PC-3 (cell line): ENCODE measurements at places on chromosomes 1 and 21.

- H3K27ac ChIP-seq = no peak overlapping the region
- peak; percentile 91 for DNase-seq
- H3K4me3 ChIP-seq = no peak overlapping the region
- H3K36me3 ChIP-seq = no peaks in the 10 kb centered on the region
- H3K27me3 ChIP-seq = peaks cover 56% of the 10 kb centered on the region
- peaks cover 9% of the 10 kb centered on the region for H3K4me1 ChIP-seq
Measured at GRCh38 chr1:206766251-206766856, 4.2 kb upstream of the IL19 start.

- no peak overlapping the region for H3K27ac ChIP-seq
- no peak overlapping the region for H3K4me3 ChIP-seq
- H3K4me1 ChIP-seq = no peaks in the 10 kb centered on the region
- no peaks in the 10 kb centered on the region for H3K36me3 ChIP-seq
Measured at GRCh38 chr1:214075999-214076707, 88.4 kb downstream of the PROX1 start.

- no peaks in the 10 kb centered on the region for H3K27me3 ChIP-seq
- H3K27ac ChIP-seq = peak overlapping the region; percentile 87
- H3K4me3 ChIP-seq = peak overlapping the region; percentile 77
- peaks cover 10% of the 10 kb centered on the region for H3K36me3 ChIP-seq
Measured at GRCh38 chr1:226938903-226939437, 1.1 kb upstream of the COQ8A start.

- no peaks in the 10 kb centered on the region for H3K4me1 ChIP-seq
- no peak overlapping the region for H3K4me3 ChIP-seq
- DNase-seq = no peak
- H3K36me3 ChIP-seq = no peaks in the 10 kb centered on the region
- H3K27ac ChIP-seq = no peak overlapping the region
Measured at GRCh38 chr1:10326251-10326650, 72.6 kb upstream of the PGD start.
